ENCODE measurements at places on chromosomes 1 and 21.

GRCh38 chr1:1232208-1232795 is at the start of gene B3GALT6:
B3GALT6 (plus strand) TSS chr1:1232237; CDS start chr1:1232279, 42 bp downstream.
- H3K27me3 ChIP-seq, result no peaks in the 10 kb centered on the region
- peaks cover 18% of the 10 kb centered on the region for H3K4me1 ChIP-seq
- DNase-seq, result peak; percentile 12
- H3K27ac ChIP-seq, result peak within 1 kb of the TSS; percentile 81

- H3K27ac ChIP-seq, result no peak overlapping the region
- H3K36me3 ChIP-seq, result no peaks in the 10 kb centered on the region
- no peaks in the 10 kb centered on the region for H3K4me1 ChIP-seq
- no peak for DNase-seq
- H3K27me3 ChIP-seq, result peaks cover 59% of the 10 kb centered on the region
These were observed 1.2 kb downstream of the LMX1A start for GRCh38 chr1:165355139-165355976.

GRCh38 chr1:205258261-205258691 is 30.5 kb downstream of the TMCC2 start:
- H3K4me3 ChIP-seq, result no peak overlapping the region
- no peak for DNase-seq
- peaks cover 25% of the 10 kb centered on the region for H3K4me1 ChIP-seq
- H3K36me3 ChIP-seq, result no peaks in the 10 kb centered on the region

- no peaks in the 10 kb centered on the region for H3K27me3 ChIP-seq
- H3K4me3 ChIP-seq, result no peak overlapping the region
- no peaks in the 10 kb centered on the region for H3K36me3 ChIP-seq
- H3K27ac ChIP-seq, result no peak overlapping the region
- DNase-seq, result peak; percentile 79
These were observed 3.1 kb upstream of the NID1 start for GRCh38 chr1:236067854-236068454.

All from IMR-90 (cell line).